K562 (cell line): ENCODE measurements at places on chromosomes 6 and 20. TPM values are rescaled to one million over a fixed set of nuclear protein-coding genes. Genes with fewer than 3 reads are reported as not detected.
A peak's percentile ranks its signal among the peaks of the same experiment; 100 is the strongest.

Gene MEP1A
- polyA plus RNA-seq, result not detected in 2 replicates

DNA sequence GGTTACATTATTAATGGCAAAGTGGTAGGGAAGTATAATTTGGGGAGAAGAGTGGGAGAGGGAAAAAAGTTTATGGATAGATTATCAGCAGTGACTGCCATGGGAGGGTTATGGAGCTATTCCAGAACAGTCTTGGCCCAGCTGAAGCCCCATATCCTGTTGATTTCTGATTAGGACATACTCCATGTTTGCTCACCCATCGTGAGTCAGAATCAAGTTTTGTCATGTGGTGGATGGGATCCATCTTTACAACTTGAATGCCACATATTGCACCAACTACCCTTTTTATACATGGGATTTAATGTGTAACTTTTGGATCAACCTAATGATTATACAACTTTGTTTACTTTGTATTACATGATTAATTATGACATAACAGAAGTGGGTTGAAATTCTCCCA, 217.0 kb downstream of the HAO1 start:
- DNase-seq, result no peak

DNA sequence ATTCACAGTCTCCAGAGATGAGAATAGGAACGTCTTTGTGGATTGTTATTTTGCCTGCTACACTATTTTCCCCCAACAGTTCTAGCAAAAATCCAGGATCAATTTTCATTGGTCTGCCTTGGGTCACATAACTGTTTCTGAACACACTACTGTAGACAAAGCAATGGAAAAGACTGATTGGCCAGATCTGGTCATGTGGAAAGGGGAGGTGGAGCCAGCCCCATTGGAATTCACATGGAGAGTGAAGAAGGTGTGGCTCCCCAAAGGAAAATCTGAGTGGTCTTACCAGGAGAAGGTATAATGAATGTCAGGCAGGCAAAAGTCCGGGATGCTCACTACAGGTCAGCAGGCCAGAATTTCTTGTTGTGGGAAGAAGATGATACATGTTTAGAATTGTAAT, 9.5 kb upstream of the TP53RK start:
- DNase-seq, result peak; percentile 64

- DNase-seq, result no peak
Measured at GRCh38 chr6:39681674-39682121, 43.5 kb downstream of the KIF6 start.

Gene MROH8
- 1.2 and 1.5 TPM in 2 replicates for polyA plus RNA-seq
